B cell (primary cell): ENCODE measurements at places on chromosomes 12 and 14. TPM values are rescaled to one million over a fixed set of nuclear protein-coding genes. Genes with fewer than 3 reads are reported as not detected.

DNA sequence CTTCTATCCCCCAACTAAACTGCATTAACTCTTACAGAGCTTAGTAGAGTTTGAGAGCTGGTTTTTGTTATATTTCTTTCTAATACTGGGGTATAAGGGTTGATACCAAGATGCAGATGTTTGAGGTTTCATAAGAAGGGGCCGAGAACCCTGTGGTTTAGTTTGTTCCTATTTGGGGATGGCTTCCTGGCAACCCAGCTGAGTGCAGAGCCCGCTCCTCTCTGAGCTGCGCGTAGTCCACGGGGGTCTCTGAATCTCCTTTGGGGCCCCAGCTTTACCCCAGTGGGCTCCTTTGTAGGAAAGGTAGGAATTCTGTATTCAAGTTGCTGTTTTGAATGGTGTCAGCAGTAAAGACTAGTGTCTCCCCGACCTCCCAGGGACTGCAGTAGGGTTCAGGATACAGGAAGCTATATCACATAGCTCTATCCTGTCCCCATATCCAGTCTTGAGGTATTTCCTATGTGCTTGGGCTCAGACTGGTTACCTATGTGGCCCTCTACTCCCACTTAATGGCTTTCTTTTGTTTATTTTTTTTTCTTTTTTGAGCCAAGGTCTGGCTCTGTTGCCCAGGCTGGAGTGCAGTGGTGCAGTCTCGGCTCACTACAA is 25.4 kb downstream of the PLXNC1 start:
- DNase-seq, result peak; percentile 52

DNA sequence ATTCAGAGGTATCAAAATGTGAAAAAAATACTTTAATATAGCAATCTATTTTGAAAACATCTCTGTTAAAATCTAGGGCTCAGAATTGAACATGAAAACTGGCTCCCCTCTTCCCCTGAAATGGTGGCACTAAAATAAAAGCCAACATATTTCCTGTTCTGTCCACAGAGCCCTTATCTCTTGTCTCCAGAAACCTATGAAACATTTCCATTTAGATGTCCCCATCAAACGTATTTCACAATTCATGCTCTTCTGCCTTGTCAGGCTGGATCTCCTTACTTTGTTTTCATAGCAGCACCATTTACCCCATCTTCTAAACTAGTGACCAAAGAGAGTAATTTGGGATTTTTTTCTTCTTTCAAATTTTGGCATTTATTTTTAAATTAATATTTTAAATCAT is 42.4 kb downstream of the PDE3A start:
- no peak for DNase-seq

DNA sequence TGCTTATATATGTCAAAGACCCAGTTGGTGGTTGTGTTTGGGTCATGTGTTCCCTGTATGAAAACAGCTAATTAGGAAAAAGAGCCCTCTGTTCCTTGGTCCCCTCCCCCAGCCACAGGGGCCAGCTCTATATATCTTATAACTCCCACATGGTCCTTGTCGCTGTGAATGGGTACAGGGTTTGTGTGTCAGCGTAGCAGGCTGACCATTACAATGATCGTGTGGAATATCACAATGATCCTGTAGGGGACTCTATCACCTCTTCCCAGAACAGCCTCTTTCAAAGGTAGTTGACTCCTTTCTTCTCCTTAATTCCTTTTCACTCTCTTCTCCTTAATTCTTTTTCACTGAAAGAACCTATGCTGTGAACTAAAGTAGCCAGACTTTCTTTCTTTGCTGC is 51.6 kb upstream of the RIC8B start:
- no peak for DNase-seq

- DNase-seq, result no peak
Measured at GRCh38 chr14:104706733-104707607, 17.1 kb upstream of the ADSS1 start.

DNA sequence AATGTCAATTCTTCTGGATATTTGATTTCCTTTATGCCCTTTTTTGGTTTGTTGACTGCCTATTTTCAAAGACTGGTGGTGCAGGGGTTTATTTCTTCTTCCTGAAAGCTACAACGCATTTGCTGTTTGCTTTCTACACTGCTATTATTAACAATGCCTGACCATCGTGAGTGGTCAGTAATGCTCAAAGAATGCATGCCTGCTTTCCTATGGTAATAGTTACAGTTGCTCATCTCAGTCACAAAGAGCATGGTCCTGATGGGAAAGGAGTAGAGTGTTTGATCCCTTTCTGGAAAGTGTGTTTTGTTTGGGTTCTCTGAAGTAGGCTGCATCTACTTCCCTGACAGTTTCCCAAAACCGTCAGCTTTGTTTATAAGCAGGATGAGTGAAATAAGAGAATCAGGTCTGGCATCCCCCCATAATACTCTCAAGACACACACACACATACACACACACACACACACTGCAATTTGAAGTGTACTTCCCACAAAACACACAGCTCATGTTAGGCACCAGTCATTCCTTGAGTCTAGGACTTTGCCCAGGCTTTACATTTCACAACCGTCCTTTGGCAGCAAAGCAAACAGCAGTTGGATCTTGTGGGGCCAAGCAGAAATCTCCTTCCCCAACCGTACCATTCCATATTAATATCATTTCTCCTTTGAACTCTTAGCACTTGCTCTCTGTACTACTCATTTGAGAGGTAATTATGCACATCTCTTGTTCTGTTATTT is 56.6 kb downstream of the SUDS3 start:
- DNase-seq, result no peak

DNA sequence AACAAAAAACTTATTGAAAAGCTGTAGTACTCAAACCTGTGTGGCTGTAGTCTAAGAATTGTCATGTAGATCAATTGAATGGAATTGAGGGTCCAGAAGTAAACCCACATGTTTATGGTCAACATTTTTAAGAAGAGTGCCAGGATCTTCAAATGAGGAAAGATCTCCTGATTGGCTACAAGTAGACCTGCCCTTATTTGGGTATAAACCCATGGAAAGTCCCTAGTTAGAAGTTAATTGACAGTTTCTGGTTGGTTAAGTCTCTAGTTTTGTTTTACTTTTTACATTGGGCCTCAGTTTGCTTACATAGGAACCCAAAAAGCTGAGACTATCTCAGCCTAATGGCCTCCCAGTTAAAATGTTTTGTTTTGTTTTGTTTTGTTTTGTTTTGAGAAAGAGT is 91.9 kb upstream of the RESF1 start:
- peak; percentile 46 for DNase-seq

- no peak for DNase-seq
Measured at GRCh38 chr14:60238955-60239354, 10.1 kb upstream of the PPM1A start.

DNA sequence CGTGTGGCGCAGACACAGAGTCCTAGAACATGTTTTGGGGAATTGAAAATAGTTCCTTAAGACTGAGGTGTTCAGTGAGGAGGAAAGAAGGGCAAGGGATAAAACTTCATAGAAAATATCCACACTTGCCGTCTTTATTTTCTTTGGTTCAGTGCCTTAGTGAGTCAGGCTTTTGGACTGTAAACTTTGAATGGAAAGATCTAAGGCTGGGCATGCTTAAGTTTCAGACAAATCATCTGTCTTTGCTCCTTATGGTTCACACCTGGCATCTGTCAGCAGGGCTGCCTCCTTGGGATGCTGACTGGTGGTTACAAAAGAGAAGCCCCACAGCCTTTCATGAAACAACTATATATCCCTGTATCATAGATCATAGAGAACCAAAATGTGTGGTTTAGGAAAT is 136.3 kb upstream of the PRICKLE1 start:
- DNase-seq, result no peak

- DNase-seq, result no peak
Measured at GRCh38 chr12:53603196-53603595, 23.0 kb downstream of the ATF7 start.

- DNase-seq, result no peak
Measured at GRCh38 chr14:51318813-51319597, 79.0 kb downstream of the TMX1 start.

DNA sequence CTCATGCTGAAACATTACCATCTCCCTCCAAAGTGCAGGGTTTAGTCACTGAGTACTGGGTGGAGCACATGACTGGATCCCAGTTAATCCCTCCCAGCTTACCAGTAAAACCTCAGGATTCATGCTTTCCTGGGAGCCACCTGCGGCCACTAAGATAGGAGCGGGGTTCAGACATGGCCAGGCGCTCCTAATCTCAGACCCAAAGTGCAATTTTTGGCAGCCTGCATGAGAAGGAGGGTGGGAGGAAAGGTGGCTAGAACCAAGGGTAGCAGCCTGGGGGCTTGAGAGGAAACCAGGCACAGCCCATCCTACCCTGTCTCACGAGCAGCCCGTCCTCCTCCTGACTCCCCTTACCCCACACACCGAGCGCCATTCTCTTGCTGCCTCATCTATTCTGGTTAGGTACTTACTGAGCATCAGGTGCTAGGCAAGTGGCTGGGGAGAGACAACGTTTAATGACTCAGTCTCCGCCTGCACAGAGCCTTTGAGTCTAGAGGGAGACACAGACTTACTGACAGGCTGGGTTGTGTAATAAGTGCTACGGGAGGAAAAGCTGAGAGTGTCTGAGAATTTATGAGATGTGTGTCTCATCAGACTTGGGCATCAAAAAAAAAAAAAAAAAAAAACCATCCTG is 9.9 kb downstream of the GPRC5A start:
- DNase-seq, result no peak

DNA sequence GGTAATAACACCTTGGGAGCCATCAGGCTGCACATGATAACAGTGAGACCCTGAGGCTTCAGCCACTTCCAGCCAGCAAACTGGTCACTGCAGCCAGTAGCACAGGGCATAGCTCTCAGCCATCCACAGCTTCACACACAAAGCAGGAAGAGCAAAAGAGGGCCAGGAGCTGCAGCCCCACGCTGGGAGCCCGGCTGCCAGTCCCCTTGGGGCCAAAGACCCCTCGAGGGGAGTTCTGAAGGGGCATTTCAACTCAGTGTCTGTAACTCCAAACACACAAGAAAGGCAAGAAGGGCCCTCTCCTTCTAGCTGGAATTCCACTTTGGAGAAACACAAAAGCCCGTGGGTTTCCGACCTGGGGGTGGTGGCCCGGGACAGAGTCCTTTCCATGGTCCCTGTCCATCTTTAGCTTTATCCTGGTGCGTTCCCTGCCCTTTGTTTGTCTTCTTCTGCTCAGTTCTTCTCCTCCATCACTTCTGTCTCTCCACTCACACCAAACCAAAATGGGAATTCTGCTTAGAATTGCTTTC is 151.8 kb upstream of the FKBP4 start:
- no peak for DNase-seq

GRCh38 chr14:99426813-99427346 is 53.8 kb downstream of the SETD3 start:
- no peak for DNase-seq

GRCh38 chr12:125169451-125169850 is 104.2 kb downstream of the AACS start:
- DNase-seq, result no peak

GRCh38 chr14:71050227-71050823 is 143.1 kb downstream of the PCNX1 start:
- no peak for DNase-seq

DNA sequence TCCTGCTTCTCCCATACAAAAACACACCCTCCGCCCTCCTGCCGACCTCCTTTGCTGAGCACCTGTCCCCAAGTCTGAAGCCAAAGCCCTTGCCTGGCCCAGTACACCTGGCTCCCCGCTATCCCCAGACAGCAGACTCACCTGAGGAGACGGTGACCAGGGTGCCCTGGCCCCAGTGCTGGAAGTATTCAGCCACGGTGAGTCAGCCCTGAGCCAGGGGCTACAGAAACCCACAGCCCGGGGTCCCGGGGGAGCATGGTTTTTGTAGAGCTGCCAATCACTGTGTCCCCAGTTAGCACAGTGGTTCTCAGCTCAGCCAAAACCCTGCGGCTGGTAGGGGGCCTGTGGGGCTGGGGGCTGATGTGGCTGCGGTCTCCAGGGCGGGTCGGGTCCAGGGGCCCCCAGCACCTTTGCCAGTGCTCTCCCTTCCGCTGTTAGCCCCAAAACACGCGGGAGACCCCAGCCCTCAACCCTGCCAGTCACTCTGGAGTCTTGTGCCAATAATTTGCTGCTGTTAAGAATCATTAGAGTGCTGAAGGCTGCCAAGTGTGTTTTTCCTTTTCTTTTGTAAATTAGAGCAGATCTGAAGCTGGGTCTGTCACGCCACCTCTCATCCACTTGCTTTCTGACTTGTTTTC is 339.0 kb downstream of the TMEM121 start:
- DNase-seq, result no peak

GRCh38 chr12:690466-690865 is 27.2 kb upstream of the NINJ2 start:
- DNase-seq, result no peak

- no peak for DNase-seq
Measured at GRCh38 chr12:40105265-40105514, 691 bp downstream of the SLC2A13 start.

DNA sequence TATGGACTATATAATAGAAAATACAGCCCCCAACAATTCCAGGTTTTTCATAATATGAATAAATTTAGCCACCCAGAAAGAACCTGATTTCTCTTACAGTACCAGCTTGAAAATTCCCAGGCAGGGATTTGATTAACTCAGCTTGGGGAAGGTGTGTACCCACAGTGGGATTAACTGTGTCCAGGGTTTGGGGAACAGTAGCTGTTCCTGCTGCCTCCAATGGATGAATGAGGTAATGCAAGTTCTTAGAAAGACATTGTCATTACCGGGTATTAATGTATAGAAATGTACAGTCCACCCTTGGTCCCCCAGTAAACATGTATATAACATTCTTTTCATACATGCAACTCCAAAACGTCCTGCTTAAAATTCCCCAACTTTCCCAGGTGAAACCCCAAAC is 115.6 kb downstream of the LRIG3 start:
- DNase-seq, result no peak

GRCh38 chr12:91138337-91138920 is 27.1 kb upstream of the LUM start:
- DNase-seq, result no peak

DNA sequence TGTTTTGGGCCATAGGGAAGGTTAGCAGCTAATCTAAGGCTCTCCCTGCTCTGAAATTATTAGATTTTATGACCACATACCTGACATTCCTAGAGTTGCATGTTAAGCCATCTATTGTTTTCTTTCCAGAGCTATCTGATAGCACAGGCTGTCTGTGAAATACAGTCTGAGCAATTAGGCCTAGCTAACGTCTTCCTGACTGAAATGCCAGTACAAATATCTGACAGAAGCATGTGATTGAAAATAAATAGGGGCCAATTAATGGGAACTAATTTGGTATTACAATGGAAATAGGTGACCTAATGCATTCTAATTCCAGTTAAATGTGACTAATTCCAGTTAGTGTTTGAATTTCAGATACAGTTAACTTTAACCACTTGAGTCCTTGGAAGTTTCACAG is 115.2 kb downstream of the C12orf75 start:
- DNase-seq, result no peak

The VWF gene
- total RNA-seq, result not detected in 2 replicates

The AVPR1A gene
- not detected in 2 replicates for total RNA-seq

The PAPOLA gene
- 323 and 324 TPM in 2 replicates for total RNA-seq

The KRT6C gene
- not detected in 2 replicates for total RNA-seq

The A2M gene
- total RNA-seq, result not detected in 2 replicates

The CHURC1 gene
- 67.7 and 77.1 TPM in 2 replicates for total RNA-seq

The DRAM1 gene
- 7.9 and 10.2 TPM in 2 replicates for total RNA-seq

The LBHD2 gene
- not detected in 2 replicates for total RNA-seq

The TAC3 gene
- not detected in 2 replicates for total RNA-seq

The PLCZ1 gene
- not detected in 2 replicates for total RNA-seq

The PPTC7 gene
- 44.9 and 45.6 TPM in 2 replicates for total RNA-seq
